ENCODE measurements at places on chromosomes 2 and 18.
A peak's percentile ranks its signal among the peaks of the same experiment; 100 is the strongest.

- no peak overlapping the region for H3K27ac ChIP-seq
- H3K4me1 ChIP-seq = no peaks in the 10 kb centered on the region
- no peaks in the 10 kb centered on the region for H3K27me3 ChIP-seq
- H3K4me3 ChIP-seq = no peak overlapping the region
- no peaks in the 10 kb centered on the region for H3K36me3 ChIP-seq
These were observed 389.6 kb upstream of the CDH19 start for GRCh38 chr18:66993492-66993891.

DNA sequence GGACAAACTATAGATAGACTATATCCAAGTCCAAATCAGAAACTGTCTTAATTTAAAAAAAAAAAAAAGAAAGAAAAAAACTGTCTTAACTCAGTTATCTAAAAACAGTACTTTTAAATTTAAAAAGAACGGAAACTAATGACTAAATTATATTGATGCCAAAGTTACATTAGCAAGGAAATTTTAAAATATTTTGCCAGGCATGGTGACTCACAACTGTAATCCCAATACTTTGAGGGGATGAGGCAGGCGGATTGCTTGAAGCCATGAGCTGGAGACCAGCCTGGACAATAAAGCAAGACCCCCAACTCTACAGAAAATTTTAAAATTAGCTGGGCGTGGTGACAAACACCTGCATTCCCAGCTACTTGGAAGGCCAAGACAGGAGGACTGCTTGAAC, 30.9 kb downstream of the MEMO1 start:
- DNase-seq = no peak
- peaks cover 2% of the 10 kb centered on the region for H3K36me3 ChIP-seq
- no peak overlapping the region for H3K27ac ChIP-seq
- H3K4me3 ChIP-seq = no peak overlapping the region
- H3K4me1 ChIP-seq = no peaks in the 10 kb centered on the region
- no peaks in the 10 kb centered on the region for H3K27me3 ChIP-seq

GRCh38 chr18:9082711-9083510, 19.6 kb upstream of the NDUFV2 start:
- no peaks in the 10 kb centered on the region for H3K36me3 ChIP-seq
- no peaks in the 10 kb centered on the region for H3K4me1 ChIP-seq
- no peak overlapping the region for H3K4me3 ChIP-seq
- no peak for DNase-seq
- no peak overlapping the region for H3K27ac ChIP-seq

GRCh38 chr2:151374436-151374835, 17.0 kb downstream of the TNFAIP6 start:
- H3K36me3 ChIP-seq = no peaks in the 10 kb centered on the region
- H3K4me3 ChIP-seq = no peak overlapping the region
- DNase-seq = peak; percentile 91
- H3K27me3 ChIP-seq = no peaks in the 10 kb centered on the region
- peaks cover 7% of the 10 kb centered on the region for H3K4me1 ChIP-seq

- H3K27ac ChIP-seq = peak overlapping the region; percentile 56
- no peaks in the 10 kb centered on the region for H3K27me3 ChIP-seq
- DNase-seq = peak; percentile 86
- no peaks in the 10 kb centered on the region for H3K36me3 ChIP-seq
- H3K4me1 ChIP-seq = peaks cover 14% of the 10 kb centered on the region
These were observed 110.2 kb downstream of the MDH1 start for GRCh38 chr2:63698786-63699548.

DNA sequence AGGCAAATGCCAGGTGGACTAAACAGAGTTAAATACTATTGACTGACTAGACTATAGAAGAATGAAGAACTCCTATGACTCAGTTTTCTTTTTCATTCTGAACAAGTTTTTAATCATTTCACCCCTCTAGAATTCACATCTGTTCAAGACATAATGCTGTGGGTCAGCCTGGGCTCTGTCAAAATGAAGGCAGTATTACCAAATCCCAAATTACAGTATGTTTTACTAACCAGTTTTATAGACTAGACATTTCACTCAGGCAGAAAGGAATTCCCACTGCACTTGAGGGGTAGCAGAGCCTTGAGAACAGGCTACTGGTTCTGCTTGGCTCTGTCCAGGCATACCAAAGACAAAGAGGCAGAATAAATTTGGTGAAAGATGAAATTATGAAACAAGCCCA, 511.7 kb downstream of the EPHA4 start:
- no peaks in the 10 kb centered on the region for H3K36me3 ChIP-seq
- no peak overlapping the region for H3K4me3 ChIP-seq
- H3K4me1 ChIP-seq = no peaks in the 10 kb centered on the region
- H3K27ac ChIP-seq = no peak overlapping the region
- no peaks in the 10 kb centered on the region for H3K27me3 ChIP-seq
- peak; percentile 85 for DNase-seq

GRCh38 chr18:31649449-31649848, 34.9 kb downstream of the B4GALT6 start:
- H3K27me3 ChIP-seq = no peaks in the 10 kb centered on the region
- no peaks in the 10 kb centered on the region for H3K36me3 ChIP-seq
- no peak overlapping the region for H3K27ac ChIP-seq
- no peak for DNase-seq
- peaks cover 6% of the 10 kb centered on the region for H3K4me1 ChIP-seq
- no peak overlapping the region for H3K4me3 ChIP-seq

DNA sequence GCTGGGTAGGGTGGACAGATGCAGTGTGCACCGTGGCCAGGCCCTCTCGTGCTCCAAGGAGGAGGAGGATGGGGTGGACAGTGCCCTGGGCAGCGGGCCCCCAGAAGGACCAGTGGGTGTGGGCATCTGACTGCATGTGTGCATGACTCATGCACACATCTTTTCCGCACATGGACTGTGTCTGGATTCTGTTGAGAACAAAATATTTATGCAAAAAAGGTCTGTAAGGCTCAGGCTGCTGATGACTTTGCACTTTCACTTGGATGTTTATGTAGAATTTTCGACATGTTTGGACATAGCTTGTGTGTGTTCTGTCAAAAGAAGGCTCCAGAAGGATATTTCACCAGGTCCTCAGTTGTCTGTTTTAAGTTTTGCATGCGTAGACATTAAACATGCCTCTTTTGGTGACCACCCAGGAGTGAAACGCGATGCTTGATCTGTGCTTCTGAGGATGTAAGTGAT, 45.6 kb downstream of the MTCL1 start:
- no peak overlapping the region for H3K4me3 ChIP-seq
- DNase-seq = peak; percentile 87
- H3K36me3 ChIP-seq = peaks cover 10% of the 10 kb centered on the region
- H3K4me1 ChIP-seq = peaks cover 59% of the 10 kb centered on the region
- peak overlapping the region; percentile 76 for H3K27ac ChIP-seq

DNA sequence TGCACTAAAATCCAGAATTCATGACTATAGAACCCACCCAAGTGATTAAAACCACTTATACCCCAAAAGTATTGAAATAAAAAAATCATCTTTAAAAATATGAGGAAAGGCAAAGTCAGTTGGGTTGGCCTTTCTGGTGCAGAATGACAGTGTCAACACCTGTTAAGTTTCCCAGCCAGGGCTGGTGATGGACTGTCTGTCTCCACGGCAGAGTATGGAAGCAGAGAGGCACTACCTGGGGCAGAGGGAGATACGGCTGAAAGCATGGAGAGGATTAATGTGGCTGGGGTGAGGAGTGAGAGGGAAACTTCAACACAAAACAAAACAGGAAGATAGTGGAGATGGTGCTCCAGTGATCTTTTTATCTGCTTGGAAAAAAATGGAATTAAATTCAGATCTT, 215.8 kb downstream of the FAM210A start:
- H3K27ac ChIP-seq = no peak overlapping the region
- no peaks in the 10 kb centered on the region for H3K4me1 ChIP-seq
- H3K4me3 ChIP-seq = no peak overlapping the region
- no peak for DNase-seq
- no peaks in the 10 kb centered on the region for H3K36me3 ChIP-seq

DNA sequence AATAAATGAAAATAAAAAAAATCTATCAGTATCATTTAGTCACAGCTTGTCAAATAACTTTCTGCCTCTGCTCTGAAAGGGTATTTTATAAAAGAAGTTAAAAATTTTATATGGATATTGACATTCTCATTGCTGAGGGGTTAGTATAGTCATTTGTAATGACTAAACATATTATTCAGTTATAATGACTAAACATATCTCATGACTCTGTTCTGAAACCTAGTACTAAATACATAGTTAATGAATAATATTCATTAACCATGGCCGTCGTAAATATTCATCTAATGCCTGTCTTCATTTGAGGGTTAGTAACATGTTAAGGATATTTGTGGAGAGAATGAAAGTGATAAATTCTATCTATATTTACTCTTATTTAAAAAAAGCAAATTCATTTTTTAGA, 69.1 kb upstream of the MAP4K3 start:
- H3K4me1 ChIP-seq = peaks cover 30% of the 10 kb centered on the region
- H3K27ac ChIP-seq = no peak overlapping the region
- H3K4me3 ChIP-seq = no peak overlapping the region
- H3K27me3 ChIP-seq = no peaks in the 10 kb centered on the region
- no peaks in the 10 kb centered on the region for H3K36me3 ChIP-seq
- DNase-seq = no peak

GRCh38 chr2:60907329-60907728, 26.0 kb downstream of the REL start:
- H3K4me1 ChIP-seq = no peaks in the 10 kb centered on the region
- H3K36me3 ChIP-seq = no peaks in the 10 kb centered on the region
- no peak overlapping the region for H3K27ac ChIP-seq
- no peaks in the 10 kb centered on the region for H3K27me3 ChIP-seq
- DNase-seq = no peak

DNA sequence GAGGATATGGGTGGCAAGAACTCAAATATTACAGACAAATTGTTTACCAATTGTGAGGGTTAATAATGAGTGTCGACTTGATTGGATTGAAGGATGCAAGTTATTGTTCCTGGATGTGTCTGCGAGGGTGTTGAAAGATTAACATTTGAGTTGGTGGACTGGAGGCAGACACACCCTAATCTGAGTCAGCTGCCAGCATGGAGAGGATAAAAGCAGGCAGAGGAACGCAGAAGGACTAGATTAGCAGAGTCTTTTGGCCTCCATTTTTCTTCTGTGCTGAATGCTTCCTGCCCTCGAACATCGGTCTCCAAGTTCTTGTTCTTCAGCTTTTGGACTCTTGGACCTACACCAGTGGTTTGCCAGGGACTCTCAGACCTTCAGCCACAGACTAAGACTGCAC, 1503.7 kb downstream of the LRP1B start:
- DNase-seq = no peak
- H3K4me3 ChIP-seq = no peak overlapping the region
- no peaks in the 10 kb centered on the region for H3K36me3 ChIP-seq
- H3K4me1 ChIP-seq = no peaks in the 10 kb centered on the region

- H3K4me3 ChIP-seq = no peak overlapping the region
- peaks cover 10% of the 10 kb centered on the region for H3K4me1 ChIP-seq
- no peaks in the 10 kb centered on the region for H3K27me3 ChIP-seq
- H3K36me3 ChIP-seq = no peaks in the 10 kb centered on the region
- no peak overlapping the region for H3K27ac ChIP-seq
These were observed 96.5 kb downstream of the SEPTIN10 start for GRCh38 chr2:109517118-109517889.

GRCh38 chr2:221596192-221596591, 24.1 kb upstream of the EPHA4 start:
- H3K36me3 ChIP-seq = no peaks in the 10 kb centered on the region
- H3K4me3 ChIP-seq = no peak overlapping the region
- DNase-seq = peak; percentile 65
- H3K27me3 ChIP-seq = no peaks in the 10 kb centered on the region
- H3K27ac ChIP-seq = no peak overlapping the region

GRCh38 chr2:238484522-238485452, 58.1 kb downstream of the ASB1 start:
- no peaks in the 10 kb centered on the region for H3K4me1 ChIP-seq
- H3K27ac ChIP-seq = no peak overlapping the region
- H3K4me3 ChIP-seq = no peak overlapping the region
- DNase-seq = no peak
- no peaks in the 10 kb centered on the region for H3K27me3 ChIP-seq

DNA sequence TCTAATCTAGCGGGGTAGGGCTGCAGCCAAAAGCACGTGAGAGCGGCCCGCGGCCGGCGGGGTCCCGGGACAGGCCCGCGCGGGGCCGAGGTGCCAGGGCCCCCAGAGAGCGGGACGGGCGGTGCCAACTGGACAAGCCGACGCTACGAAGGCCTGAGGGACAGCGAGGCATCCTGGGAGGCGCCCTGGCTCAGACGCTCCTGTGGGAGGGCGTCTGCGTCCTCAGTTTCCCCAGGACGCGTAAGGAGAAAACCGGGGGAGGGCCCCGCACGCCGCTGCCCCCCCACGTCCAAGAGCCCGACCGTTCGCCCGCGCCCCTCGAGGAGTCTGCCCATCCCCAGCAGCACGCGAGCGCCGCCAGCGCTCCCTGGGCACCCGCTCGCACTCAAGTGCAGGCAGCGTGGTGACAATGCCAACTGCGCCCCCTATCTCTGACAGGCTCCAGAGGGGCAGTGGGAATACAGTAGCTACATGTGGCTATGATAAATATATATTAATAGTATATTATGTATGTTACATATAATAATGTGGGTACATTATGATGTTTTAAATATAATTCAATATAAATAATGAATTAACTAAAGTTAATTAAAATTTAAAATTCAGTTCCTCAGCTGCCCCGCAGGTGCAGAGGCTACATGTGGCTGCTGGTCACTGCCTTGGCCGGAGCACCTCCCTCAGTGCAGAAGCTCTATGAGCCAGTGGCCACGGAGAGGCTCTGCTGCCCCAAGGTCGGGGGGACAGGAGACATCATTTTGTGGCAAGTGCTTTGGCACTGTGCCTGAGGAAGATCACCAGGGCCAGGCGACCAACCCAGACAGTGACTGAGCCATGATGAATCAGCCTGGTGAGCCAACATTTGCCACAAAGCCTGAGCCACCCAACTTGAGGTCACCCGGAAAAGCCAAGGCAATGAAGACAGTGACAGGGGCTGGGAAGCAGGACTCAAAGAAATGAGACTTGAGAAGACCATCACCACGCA, 5.5 kb upstream of the SFT2D3 start:
- no peak overlapping the region for H3K27ac ChIP-seq
- no peaks in the 10 kb centered on the region for H3K36me3 ChIP-seq
- no peaks in the 10 kb centered on the region for H3K27me3 ChIP-seq
- DNase-seq = peak; percentile 39
- no peak overlapping the region for H3K4me3 ChIP-seq

GRCh38 chr2:20668451-20668850, 1.5 kb downstream of the GDF7 start:
- no peaks in the 10 kb centered on the region for H3K36me3 ChIP-seq
- H3K4me1 ChIP-seq = peaks cover 6% of the 10 kb centered on the region
- H3K27me3 ChIP-seq = peaks cover 92% of the 10 kb centered on the region

DNA sequence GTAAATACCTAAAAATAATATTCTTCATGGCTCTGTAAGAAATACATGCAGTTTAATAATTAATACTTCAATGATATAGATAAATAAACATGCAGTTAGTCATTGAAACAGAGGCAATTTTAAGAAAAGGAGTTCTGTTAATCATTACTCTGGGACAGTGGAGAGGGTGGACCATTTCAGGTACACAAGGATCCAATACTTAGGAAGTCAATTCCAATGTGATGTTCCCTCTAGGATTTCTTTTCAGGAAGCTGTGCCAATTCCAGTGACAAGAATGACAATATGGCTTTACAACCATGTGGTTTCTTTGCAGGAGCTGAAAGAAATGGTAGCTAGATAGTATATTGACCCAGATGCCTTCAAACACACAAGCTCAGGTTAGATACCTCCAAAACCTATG, 175.8 kb upstream of the NETO1 start:
- H3K36me3 ChIP-seq = no peaks in the 10 kb centered on the region
- no peak overlapping the region for H3K27ac ChIP-seq
- H3K4me3 ChIP-seq = no peak overlapping the region

- peak overlapping the region; percentile 69 for H3K27ac ChIP-seq
- no peaks in the 10 kb centered on the region for H3K27me3 ChIP-seq
- DNase-seq = no peak
- no peaks in the 10 kb centered on the region for H3K36me3 ChIP-seq
These were observed 868.1 kb upstream of the ID2 start for GRCh38 chr2:7813541-7814292.
